Tibial nerve (tissue), 4 donors: ENCODE measurements at places on chromosomes 5 and 9. TPM values are rescaled to one million over a fixed set of nuclear protein-coding genes. Genes with fewer than 3 reads are reported as not detected.

Gene SLC46A2
- 0.21 TPM for total RNA-seq

Gene SET
- total RNA-seq = 143 TPM

Gene SUSD3
- total RNA-seq = 4.2 TPM

Gene ACTBL2
- total RNA-seq = not detected

Gene BARHL1
- total RNA-seq = not detected

Gene ALDOB
- not detected for total RNA-seq

Gene PCDHA5
- 0.39 TPM for total RNA-seq

Gene MEIKIN
- not detected for total RNA-seq

Gene ST6GALNAC4
- total RNA-seq = 45.7 TPM

Gene PLGRKT
- 8.4 TPM for total RNA-seq

Gene DMRTA1
- 2.1 TPM for total RNA-seq

Gene OLFM1
- 40.6 TPM for total RNA-seq

Gene IGFBPL1
- not detected for total RNA-seq

Gene ADAMTSL1
- total RNA-seq = 18.3 TPM

Gene IFNA2
- total RNA-seq = not detected

Gene LRRC19
- not detected for total RNA-seq

Gene DMRT3
- total RNA-seq = 0.22 TPM

Gene FOXD4L6
- total RNA-seq = 1.3 TPM

Gene NUTM2F
- not detected for total RNA-seq

Gene TOR4A
- total RNA-seq = 3.3 TPM

Gene GABRB2
- total RNA-seq = 2.3 TPM

Gene HARS1
- total RNA-seq = 48.1 TPM

Gene PCDHA4
- 2.0 TPM for total RNA-seq

Gene TUBB4B
- total RNA-seq = 152 TPM

Gene RPS23
- total RNA-seq = 2,023 TPM

Gene RLN1
- total RNA-seq = not detected

Gene MORN5
- not detected for total RNA-seq

Gene SLC36A2
- total RNA-seq = 13.4 TPM

Gene CDKN2A
- total RNA-seq = 1.8 TPM

Gene SLC34A1
- total RNA-seq = not detected

Gene BTNL8
- not detected for total RNA-seq

Gene GABBR2
- 0.20 TPM for total RNA-seq

Gene NSG2
- total RNA-seq = not detected

Gene TMEM174
- not detected for total RNA-seq

Gene RFK
- 10.2 TPM for total RNA-seq

Gene AQP7
- 51.6 TPM for total RNA-seq

Gene WDR38
- total RNA-seq = not detected

Gene LEAP2
- 3.1 TPM for total RNA-seq

Gene ACOT12
- not detected for total RNA-seq

Gene IFNE
- total RNA-seq = not detected

Gene PCAT7
- total RNA-seq = not detected

Gene CDH9
- not detected for total RNA-seq

Gene UHRF2
- 70.1 TPM for total RNA-seq

Gene LMX1B
- 0.60 TPM for total RNA-seq

Gene YTHDC2
- total RNA-seq = 50.3 TPM

Gene C1QTNF3
- 8.6 TPM for total RNA-seq

Gene ANKRD34B
- not detected for total RNA-seq

Gene TRAF1
- 21.0 TPM for total RNA-seq

Gene MEGF10
- 1.7 TPM for total RNA-seq

Gene IRX1
- total RNA-seq = 0.30 TPM

Gene COL15A1
- total RNA-seq = 37.7 TPM

Gene RGS7BP
- 0.42 TPM for total RNA-seq

Gene CD274
- 2.2 TPM for total RNA-seq

Gene BRD8
- 66.0 TPM for total RNA-seq
